T-cell (primary cell): ENCODE measurements at places on chromosomes 11 and 22.

- peak; percentile 25 for DNase-seq
Observed at GRCh38 chr22:18091916-18092526, 14.2 kb downstream of the PEX26 start.

DNA sequence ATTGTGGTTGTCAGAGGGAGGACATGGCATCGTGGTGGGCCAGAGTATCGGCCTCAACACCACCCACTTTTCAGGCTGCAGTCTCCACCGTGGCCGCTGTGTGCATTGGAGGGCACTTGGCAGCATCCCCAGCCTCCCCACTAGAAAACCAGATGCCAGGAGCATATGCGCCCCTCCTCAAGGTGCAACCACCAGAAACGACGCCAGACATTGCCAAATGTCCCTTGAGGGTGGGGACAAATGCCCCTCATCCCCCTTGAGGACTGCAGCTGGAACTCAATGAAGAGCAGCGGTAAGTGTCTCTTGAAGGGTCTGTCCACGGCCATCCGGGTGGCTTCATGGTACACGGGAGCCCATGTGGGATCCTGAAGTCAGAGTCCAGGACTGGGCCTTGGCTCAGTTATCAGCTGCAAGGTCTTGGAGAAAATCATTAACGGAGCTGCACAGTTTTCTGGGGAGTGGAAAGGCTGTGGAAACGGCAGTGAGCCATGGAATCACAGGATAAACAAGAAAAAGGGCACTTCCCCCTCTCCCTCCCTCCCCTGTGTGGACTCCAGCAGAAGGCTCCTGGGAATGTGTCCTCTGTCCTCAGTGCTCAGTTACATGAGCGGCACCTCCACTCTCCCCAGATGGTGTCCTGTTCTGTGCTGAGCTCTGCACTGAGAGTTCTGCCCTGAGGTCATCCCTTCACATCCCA lies 324.4 kb upstream of the B3GAT1 start:
- DNase-seq, result no peak

DNA sequence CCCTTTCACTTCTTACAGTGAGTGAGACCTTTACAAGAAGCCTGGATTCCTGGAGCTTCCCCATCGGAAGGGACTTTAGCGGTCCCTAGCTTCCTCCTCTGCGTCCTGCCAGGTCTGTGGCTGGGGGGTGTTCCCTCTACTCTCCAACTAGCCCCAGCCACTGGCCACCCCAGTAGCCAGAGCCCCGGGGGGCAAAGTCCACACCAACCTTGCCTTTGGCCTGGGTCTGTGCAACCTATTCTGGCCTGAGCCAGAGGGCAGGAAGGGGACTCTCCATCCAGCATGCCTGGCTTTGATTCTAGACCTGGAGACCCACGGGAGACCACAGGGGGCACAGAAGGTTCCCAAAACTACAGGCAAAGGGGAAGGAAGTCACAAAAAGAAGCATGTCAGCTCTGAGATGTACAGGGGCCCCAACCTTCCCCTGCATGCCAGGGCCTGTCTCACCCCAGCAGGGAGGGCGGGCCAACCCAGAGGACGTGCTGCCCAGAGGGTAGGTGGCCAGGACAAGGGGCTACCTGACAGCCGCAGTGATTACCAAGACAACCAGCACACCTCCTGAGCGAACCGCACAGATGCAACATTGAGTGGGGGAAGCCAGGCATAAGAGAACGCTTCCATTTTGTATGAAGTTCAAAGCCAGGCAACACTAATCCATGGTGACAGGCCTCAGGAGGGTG lies 52.4 kb downstream of the DSCAML1 start:
- no peak for DNase-seq

- DNase-seq, result no peak
Observed at GRCh38 chr11:57787006-57787604, 25.5 kb downstream of the CTNND1 start.

DNA sequence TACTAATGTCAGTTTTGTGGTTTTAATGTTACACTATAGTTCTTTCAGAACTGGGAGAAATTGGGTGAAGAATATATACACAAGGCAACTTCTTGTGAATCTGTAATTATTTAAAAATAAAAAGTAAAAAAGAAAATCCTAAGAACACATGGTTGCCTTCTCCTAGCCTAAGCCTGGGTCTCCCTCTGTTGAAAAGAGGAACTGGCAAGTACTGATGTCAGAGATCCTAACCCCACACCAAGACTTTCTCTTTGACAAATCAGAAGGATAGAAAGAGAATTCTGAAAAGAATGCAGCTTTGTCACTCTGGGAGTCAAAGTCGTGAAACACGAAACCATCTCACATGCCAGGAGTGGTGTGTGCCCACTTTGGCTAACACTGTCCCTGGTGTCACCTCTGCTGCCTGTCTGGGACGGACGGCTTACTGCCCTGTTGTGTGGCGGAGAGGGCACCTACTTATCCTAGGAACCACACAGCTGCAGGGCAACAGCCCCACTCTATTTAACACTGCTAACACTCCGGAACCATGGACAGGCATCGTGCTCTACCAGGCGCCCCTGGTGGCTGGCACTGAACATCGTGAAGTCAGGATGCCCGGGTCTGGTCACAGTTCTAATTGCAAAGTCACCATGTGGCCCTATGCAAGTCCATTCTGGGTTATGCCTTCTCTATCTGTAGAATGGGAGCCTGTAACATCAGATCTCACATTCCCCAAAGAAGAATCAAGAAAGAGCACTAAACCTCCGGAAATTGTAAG lies 108.7 kb upstream of the CD82 start:
- DNase-seq, result no peak

GRCh38 chr22:41917903-41918791 lies 3.3 kb upstream of the SHISA8 start:
- DNase-seq, result no peak

DNA sequence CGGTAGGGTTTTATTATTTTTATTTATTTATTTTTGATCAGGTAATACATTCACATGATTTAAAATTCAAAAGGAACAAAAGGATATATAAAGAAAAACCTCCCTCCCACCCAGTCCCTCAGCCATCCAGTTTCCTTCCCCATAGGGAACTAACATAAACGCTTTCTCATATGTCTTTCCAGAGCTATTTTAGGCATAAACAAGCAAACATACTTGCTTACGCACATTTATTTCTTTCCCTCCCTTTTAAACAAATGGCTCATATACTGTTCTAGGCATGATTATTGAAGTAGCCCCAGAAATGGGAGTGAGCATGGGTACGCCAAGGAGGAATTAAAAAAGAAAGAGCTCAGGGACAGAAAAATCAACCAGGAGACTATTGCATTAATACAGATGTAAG lies 63.7 kb downstream of the LIF start:
- no peak for DNase-seq

- no peak for DNase-seq
Observed at GRCh38 chr11:88169881-88170280, 5.4 kb downstream of the RAB38 start.

DNA sequence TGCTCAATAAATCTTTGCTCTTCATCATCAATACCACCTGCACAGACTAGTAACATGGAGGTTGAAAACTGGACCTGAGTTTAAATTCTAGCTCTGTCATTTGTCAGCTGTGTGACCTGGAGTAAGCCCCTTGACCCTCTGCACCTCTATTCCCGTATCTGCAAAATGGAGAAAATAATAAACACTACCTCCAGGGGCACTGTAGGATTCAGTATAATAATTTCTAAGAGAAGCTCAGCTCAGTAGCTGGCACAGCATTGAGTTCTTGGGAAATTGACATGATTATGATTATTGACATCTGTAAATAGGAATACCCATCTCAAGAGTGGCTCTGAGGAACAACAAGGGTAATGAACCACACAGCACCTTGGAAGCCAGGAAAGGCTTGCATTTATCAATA lies 78.4 kb downstream of the MN1 start:
- DNase-seq, result no peak

GRCh38 chr11:88439356-88439755 lies 101.8 kb upstream of the CTSC start:
- no peak for DNase-seq

- peak; percentile 29 for DNase-seq
Observed at GRCh38 chr11:32176223-32176934, 85.5 kb downstream of the RCN1 start.

DNA sequence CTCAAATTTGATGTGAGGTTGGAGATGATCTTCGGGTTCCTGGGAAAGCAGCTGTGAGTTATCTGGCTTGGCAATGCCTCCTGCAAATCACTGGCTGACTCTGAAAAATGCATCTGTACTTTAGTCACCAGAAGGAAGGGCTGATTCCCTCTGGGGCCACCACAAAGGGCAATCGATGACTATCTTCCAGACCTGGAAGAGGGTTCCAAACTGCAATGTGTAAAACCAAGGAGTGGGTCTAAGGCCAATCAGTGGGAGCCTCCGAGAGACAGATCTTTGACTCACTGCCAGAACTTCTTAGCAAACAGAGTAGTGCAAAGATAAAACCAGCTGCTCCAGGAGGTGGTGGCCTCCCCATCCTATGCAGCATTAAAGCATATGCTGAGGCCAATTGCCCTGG lies 29.1 kb upstream of the PAK1 start:
- DNase-seq, result no peak

DNA sequence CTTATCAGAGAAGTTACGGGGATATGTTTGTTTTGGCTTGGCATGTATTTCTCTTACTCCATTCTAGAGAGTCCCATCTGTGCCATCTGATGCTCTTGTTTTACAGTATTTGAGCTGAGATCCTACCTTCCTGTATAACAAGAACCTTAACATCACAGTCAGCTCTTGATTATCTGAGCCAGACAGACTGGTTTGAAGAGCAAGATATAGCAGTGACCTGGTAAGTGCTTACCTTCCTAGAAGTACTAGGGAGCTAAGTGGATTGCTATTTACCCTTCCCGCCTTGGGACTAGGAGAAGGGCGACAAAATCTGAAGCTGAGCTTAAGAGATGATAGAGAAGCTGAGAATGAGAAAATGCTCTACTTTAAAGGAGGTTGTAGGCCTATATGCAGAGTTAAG lies 235.3 kb downstream of the CSNK2A3 start:
- DNase-seq, result no peak

- DNase-seq, result no peak
Observed at GRCh38 chr22:21887841-21888240, 20.4 kb upstream of the MAPK1 start.
